Activated CD8-positive, alpha-beta T cell treated with anti-CD3 and anti-CD28 coated beads, Interleukin-2, amount 10 ng/mL, durations not matched to agents 7 days and 5 days (primary cell): ENCODE measurements at places on chromosomes 3 and 15. TPM values are rescaled to one million over a fixed set of nuclear protein-coding genes. Genes with fewer than 3 reads are reported as not detected.

LYZL4 gene
- total RNA-seq, result not detected

RCCD1 gene
- total RNA-seq, result 30.1 TPM

ATP11B gene
- 124 TPM for total RNA-seq

THBS1 gene
- 0.87 TPM for total RNA-seq

ISY1 gene
- 65.7 TPM for total RNA-seq

THPO gene
- total RNA-seq, result not detected

TLR9 gene
- total RNA-seq, result 0.79 TPM

CADM2 gene
- total RNA-seq, result 0.29 TPM

EXOG gene
- 18.5 TPM for total RNA-seq

DNA sequence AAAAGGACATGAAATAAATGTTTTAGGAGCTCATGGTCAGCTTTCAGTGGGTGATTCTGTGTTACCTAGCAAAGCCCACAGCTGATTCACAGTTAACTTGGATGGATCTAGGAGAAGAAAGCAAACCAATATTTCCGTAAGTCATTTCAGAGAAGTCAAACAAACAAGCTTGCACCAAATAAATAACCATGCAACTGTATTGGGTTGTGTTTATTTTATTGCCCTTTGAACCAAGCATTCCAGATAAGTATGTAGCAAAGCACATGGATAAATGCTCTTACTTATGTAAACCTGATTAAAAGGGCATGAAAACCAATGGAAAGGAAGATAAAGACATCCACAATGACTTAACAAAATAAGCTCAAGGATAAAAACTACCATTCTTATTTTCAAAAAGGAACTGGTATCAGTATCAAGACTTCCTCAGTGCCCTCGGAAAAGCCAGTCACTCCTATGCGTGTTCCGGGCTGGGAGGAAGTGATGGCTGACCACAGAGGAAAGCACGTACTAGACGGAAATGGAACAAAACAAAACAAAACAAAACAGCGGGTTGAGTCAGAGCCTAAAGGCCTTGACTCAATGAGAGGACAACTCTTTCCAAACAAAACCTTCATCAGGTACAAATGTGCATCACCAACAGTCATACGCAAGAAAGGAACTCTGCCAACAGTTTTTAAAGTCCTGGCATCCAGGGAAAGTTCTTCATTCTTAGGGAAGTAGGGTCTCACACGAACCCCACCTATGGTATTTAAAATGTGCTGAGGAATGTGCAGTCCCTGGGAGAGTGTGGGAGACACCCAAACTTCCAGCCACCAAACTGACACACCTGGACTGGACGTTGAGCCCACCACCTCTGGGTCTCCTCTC, 103.3 kb downstream of the SNRK start:
- peak; percentile 87 for DNase-seq
- peaks cover 53% of the 10 kb centered on the region for H3K4me1 ChIP-seq
- peak overlapping the region; percentile 22 for H3K4me3 ChIP-seq
- no peaks in the 10 kb centered on the region for H3K27me3 ChIP-seq
- H3K27ac ChIP-seq, result peak overlapping the region; percentile 89

DNA sequence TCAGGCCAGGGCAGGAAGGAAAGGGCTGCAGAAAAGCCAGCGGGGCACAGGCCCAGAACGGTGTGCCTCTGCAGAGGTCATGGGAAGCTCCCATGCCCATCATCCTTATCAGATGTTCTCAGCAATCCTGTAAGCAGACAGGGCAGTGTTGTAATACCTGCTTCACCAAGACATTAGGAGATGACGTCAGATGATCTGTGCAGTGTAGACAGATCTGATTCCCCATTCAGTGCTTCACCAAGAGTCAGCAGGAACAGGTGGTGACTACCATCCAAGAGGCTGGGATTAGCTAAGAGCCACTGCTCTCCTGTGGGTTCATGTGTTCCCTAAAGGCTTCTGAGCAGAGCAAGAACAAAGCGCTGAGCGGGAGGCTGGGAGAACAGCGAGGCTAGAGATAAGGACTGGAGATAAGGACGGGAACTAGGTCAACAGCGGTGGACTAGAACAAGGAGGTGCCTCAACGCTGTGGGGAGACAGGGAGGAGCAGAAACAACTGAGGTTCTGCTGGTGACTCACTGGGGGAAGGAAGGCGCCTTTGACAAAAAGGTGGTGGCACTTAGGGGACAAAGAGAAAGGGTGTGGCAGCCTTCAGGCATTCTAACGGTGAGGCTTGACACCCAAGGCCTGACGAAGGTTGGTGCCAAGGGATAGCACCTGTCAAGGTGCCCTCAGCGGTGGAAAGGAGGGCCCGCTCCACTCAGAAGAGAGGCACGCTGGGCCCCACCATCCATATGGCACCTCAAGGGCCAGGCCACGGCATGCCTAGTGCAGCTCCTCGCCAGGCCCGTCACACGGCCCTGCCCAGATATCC, 28.4 kb downstream of the CCDC12 start:
- peaks cover 42% of the 10 kb centered on the region for H3K36me3 ChIP-seq
- H3K4me1 ChIP-seq, result peaks cover 89% of the 10 kb centered on the region
- H3K27ac ChIP-seq, result peak overlapping the region; percentile 82
- DNase-seq, result peak; percentile 82
- H3K4me3 ChIP-seq, result peak overlapping the region; percentile 62

GRCh38 chr3:99825004-99825640, 7.5 kb downstream of the CMSS1 start:
- DNase-seq, result no peak
- H3K4me3 ChIP-seq, result no peak overlapping the region

GRCh38 chr15:66803749-66804148, 101.7 kb downstream of the SMAD6 start:
- no peak overlapping the region for H3K4me3 ChIP-seq
- no peak for DNase-seq
- peaks cover 7% of the 10 kb centered on the region for H3K4me1 ChIP-seq
- H3K36me3 ChIP-seq, result no peaks in the 10 kb centered on the region
- H3K27me3 ChIP-seq, result peaks cover 3% of the 10 kb centered on the region

DNA sequence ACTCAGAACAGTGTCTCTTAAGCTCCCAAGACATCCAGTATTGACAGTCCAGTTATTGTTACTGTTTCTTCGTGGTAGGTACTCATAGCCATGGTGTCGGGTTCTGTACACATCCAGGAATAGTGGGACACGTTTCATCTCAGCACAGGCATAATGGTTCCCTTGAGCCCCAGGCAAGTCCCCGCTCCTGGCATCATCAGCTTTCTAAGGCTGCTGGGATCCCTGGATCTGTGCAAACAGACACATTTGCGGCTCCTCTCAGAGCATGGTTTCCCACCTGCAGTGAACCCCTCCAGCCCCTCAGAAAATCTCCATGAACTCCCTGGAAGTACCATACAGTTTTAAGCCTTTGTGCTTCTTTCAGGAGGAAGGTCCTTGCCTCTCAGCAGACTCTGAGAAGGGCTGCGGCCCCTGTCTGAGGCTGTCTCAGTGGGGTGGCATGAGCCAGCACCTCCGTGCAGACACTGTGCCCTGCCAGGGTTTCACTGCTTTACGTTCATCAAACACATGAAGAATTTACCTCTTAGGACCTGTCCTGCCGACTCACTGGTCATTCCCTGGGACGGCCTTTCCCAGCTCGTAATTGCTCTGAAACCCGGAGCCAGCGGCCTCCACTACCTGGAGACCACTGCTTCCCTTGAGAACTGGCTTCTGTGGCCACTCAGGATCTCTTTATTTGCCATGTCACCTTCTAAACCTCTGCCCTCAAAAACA, 124.9 kb downstream of the LRRK1 start:
- H3K4me1 ChIP-seq, result no peaks in the 10 kb centered on the region
- no peaks in the 10 kb centered on the region for H3K36me3 ChIP-seq
- H3K4me3 ChIP-seq, result no peak overlapping the region
- DNase-seq, result no peak
- peaks cover 24% of the 10 kb centered on the region for H3K27me3 ChIP-seq
- H3K27ac ChIP-seq, result no peak overlapping the region

DNA sequence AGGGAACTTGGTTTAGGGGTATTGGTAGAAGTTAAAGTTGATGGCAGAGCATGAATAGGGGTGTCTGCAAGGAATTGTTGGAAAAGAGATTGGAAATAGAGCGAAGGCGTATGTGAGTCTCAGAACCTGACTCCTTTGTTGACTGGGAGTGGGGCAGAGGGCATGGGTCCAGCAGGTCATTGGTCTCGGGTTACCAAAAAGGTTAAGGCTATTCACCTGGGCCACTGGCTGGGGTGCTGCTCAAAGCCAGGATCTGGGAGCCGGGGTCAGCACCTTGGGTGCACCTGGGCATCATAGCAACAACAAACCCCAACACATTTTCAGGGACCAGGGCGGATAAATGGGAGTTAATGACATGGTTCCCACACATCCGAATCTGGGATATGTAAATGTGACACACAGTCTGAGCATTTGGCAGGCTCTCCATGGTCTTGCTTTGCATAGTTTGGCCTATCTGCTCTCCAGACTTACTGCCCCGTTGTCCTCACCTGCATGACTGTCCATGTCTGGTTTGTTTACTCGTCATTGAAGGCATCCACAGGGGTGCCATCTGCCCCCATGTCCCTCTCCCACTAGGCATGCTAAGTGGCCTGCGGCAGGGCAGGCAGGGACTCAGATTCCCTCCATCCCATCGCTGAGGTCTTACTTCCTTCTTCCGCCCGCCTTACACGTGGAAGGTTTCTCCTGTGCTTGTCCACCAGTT, 10.1 kb downstream of the KLF13 start:
- H3K4me1 ChIP-seq, result peaks cover 100% of the 10 kb centered on the region
- peak overlapping the region; percentile 30 for H3K27ac ChIP-seq
- H3K36me3 ChIP-seq, result peaks cover 49% of the 10 kb centered on the region
- no peaks in the 10 kb centered on the region for H3K27me3 ChIP-seq
- no peak for DNase-seq
- no peak overlapping the region for H3K4me3 ChIP-seq

GRCh38 chr15:29678504-29679034, 143.7 kb downstream of the TJP1 start:
- no peak overlapping the region for H3K27ac ChIP-seq
- no peaks in the 10 kb centered on the region for H3K36me3 ChIP-seq
- H3K27me3 ChIP-seq, result peaks cover 10% of the 10 kb centered on the region
- no peaks in the 10 kb centered on the region for H3K4me1 ChIP-seq

DNA sequence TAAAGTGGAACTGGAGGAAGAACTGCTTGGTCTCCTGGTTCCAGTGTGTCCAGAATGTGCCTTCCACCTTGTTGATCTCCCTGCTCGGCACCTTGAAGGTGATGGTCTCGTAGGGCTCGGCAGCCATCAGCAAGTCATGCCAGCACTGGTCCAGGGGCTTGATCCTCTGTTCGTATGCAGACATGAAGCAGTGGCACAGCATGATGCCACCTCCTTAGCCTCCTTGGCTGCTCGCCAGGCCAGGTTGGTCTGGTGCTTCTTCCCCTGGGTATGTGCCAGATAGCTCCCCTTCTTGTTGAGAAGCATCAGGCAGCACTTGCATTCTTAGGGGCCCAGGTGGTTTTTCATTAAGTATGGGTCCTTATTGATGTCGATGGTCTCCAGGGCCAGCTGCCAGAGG, 17.8 kb upstream of the TXNRD3 start:
- H3K36me3 ChIP-seq, result peaks cover 8% of the 10 kb centered on the region
- peaks cover 6% of the 10 kb centered on the region for H3K4me1 ChIP-seq
- H3K27me3 ChIP-seq, result peaks cover 13% of the 10 kb centered on the region
- H3K27ac ChIP-seq, result no peak overlapping the region

- peaks cover 8% of the 10 kb centered on the region for H3K36me3 ChIP-seq
- no peak overlapping the region for H3K4me3 ChIP-seq
- H3K27me3 ChIP-seq, result no peaks in the 10 kb centered on the region
- H3K27ac ChIP-seq, result no peak overlapping the region
Observed at GRCh38 chr15:60731583-60732130, 252.7 kb upstream of the ICE2 start.

DNA sequence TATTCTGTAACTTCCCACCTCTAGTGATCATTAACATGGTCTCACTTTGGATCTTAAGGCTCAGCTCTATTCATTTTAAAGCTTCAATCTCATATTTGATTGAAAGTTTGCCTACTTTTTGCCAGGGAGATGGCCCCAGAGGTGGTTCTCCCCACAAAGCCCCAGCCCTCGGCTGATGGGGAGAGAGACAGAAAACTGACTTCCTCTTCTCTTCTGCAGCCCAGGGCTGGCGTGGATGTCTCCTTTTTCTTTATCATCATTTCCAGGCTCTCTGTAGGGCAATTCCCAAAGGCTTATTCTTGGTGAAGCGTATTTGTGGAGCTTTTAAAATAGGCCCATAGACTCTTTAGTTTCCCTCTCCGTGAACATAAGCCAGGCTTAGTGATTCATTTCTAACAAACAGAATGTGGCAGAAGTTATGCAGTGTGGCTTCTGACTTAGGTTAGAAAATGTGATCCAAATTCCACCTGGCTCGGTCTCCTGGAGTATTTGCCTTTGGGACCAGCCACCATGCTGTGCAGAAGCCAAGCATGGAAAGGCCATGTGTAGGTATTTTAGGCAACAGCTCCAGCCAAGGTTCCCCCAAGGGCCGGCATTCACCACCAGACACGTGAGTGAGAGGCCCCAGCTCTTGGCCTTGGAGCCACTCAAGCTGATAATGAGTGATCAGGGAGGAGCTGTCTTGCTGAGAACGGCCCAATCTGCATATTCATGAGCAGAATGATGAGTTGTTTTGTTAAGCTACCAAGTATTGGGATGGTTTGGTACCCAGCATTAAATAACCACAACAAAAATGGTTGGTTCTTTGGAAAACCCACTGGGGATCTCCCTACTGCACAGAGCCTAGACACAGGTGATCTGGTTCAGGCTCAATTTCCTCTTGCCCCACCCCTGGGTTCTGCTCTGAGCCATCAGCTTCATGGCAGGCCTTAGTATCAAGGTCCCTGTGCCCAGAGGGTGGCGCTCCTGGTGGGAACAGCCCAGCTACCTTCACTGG, 353.2 kb upstream of the PROK2 start:
- DNase-seq, result no peak
- no peak overlapping the region for H3K4me3 ChIP-seq
- H3K4me1 ChIP-seq, result peaks cover 14% of the 10 kb centered on the region
- H3K27ac ChIP-seq, result no peak overlapping the region
- H3K27me3 ChIP-seq, result no peaks in the 10 kb centered on the region

DNA sequence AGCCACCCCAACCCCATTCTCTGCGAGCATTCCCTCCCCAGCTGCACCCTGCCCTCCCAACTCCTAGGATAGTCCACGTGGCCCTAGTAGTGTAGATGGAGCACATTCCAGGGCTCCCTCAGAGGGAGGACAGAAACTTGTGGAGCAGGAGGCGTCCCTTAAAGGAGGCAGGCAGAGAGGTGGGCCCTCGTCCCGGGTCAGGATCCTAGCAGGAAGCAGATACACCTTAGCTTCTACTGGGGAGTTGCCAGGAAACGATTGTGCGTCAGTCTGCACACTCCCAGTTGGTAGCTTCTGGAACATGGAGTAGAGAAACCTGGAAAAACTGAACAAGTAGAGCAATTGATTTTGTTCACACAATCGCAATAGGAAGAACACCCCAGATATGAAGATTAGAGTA, 43.9 kb upstream of the KLHL25 start:
- no peaks in the 10 kb centered on the region for H3K36me3 ChIP-seq
- H3K4me1 ChIP-seq, result peaks cover 2% of the 10 kb centered on the region
- no peaks in the 10 kb centered on the region for H3K27me3 ChIP-seq
- no peak overlapping the region for H3K27ac ChIP-seq
- H3K4me3 ChIP-seq, result no peak overlapping the region

- peaks cover 48% of the 10 kb centered on the region for H3K4me1 ChIP-seq
- H3K27ac ChIP-seq, result no peak overlapping the region
- H3K4me3 ChIP-seq, result no peak overlapping the region
- H3K27me3 ChIP-seq, result no peaks in the 10 kb centered on the region
- no peak for DNase-seq
Observed at GRCh38 chr15:78098131-78098755, 5.9 kb downstream of the SH2D7 start.
